ENCODE measurements at places on chromosomes 13 and 19. TPM values are rescaled to one million over a fixed set of nuclear protein-coding genes. Genes with fewer than 3 reads are reported as not detected.

The ZNF534 gene
- total RNA-seq: not detected

The LRRC63 gene
- total RNA-seq: 0.82 TPM

The SIGLEC5 gene
- total RNA-seq: not detected

The FAM216B gene
- not detected for total RNA-seq

The KASH5 gene
- 0.37 TPM for total RNA-seq

The CALR3 gene
- not detected for total RNA-seq

The GSX1 gene
- total RNA-seq: not detected

The ZNF350 gene
- 7.2 TPM for total RNA-seq

The MEGF8 gene
- 28.5 TPM for total RNA-seq

The WDR88 gene
- not detected for total RNA-seq

The PPP1R13L gene
- 5.5 TPM for total RNA-seq

The LYPD3 gene
- 0.31 TPM for total RNA-seq

The KLK5 gene
- total RNA-seq: not detected

The LILRA6 gene
- total RNA-seq: not detected

The SRRM5 gene
- 0.62 TPM for total RNA-seq

The ZNF471 gene
- total RNA-seq: 2.9 TPM

The KLHL1 gene
- not detected for total RNA-seq

The LILRB2 gene
- total RNA-seq: not detected

The CEACAM16 gene
- not detected for total RNA-seq

The ZNF296 gene
- total RNA-seq: 3.0 TPM

The URAD gene
- total RNA-seq: not detected

The TEX30 gene
- total RNA-seq: 29.8 TPM

The SWSAP1 gene
- total RNA-seq: 3.3 TPM

The C19orf33 gene
- total RNA-seq: not detected

The MAP2K2 gene
- 185 TPM for total RNA-seq

The ADGRE2 gene
- 1.5 TPM for total RNA-seq

The DACH1 gene
- 0.22 TPM for total RNA-seq

The SLC1A6 gene
- total RNA-seq: 0.26 TPM

The PSG11 gene
- total RNA-seq: not detected

The PSG7 gene
- total RNA-seq: not detected

The ADGRE3 gene
- not detected for total RNA-seq

The HMG20B gene
- 53.9 TPM for total RNA-seq

The C3 gene
- 1.8 TPM for total RNA-seq

The HSH2D gene
- not detected for total RNA-seq

The PLK5 gene
- not detected for total RNA-seq

The B3GNT8 gene
- 0.81 TPM for total RNA-seq

The ITGBL1 gene
- total RNA-seq: 0.64 TPM

The ATP8B3 gene
- total RNA-seq: 8.7 TPM

The ZNF90 gene
- 0.41 TPM for total RNA-seq

The MCEMP1 gene
- 4.1 TPM for total RNA-seq

Data from A673 (cell line).